ENCODE measurements at places on chromosomes 5 and 9.

DNA sequence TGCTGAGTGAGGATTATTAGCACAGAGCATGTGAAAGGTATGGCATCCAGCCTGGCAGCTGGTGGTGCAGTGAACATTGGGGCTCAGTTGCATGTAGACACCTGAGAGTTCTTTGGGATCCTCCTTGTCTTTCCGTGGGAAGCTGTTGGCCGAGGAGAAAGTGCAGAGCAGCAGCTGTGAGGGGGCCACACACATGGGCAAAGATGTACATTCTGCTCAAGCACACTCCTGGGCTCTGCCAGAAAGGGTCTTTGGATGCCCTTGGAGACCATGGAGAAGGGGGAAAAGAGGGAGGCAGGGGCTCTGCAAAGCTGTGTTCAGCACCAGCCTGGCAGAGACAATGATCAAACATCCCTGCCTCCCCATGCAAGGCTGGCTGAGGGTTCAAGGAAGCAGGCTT lies 138.7 kb upstream of the PITX1 start:
- DNase-seq, result no peak

DNA sequence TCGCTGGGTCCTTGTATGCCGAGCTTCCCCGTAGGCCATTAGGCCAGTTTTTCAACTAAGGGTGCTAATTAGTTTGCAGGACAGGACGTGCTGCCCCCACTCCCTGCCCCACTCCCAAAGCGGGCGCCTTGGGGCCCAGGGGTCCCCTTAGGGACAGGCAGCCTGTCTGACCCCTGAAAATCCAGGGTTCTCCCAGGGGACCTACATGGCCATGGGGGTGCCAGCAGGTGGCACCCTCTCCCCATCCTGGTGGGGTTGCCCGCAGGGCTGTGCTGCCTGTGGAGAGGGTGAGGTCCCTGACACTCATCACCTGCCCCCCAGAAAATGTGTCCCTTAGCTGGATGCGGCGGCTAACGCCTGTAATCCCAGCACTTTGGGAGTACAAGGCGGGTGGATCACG lies 8.5 kb upstream of the CCDC187 start:
- DNase-seq, result peak; percentile 22

GRCh38 chr5:58116346-58116745 lies 343.5 kb downstream of the PLK2 start:
- DNase-seq, result no peak

GRCh38 chr5:95959888-95960666 lies 1.6 kb downstream of the ELL2 start:
- DNase-seq, result no peak

DNA sequence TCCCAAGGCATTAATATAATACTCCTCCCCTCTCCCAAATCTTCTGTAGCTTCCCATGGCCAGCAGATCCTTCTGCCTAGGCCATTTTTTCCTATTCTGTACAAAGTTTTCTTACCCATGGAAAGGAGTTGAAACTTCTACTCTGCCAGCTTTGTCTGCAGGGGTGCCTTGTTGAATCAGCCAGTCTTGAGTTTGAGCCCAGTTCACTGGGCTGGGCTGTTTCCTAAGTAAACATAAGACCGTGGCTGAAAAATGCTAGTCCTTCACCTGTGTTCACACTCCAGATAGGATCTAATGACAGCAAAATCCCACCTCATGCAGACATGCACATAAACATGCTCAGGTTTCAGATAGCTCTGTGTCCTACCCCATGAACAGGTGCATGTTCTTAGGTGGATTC lies 10.4 kb downstream of the TEX48 start:
- no peak for DNase-seq
